ENCODE measurements at places on chromosomes 6 and 20.

DNA sequence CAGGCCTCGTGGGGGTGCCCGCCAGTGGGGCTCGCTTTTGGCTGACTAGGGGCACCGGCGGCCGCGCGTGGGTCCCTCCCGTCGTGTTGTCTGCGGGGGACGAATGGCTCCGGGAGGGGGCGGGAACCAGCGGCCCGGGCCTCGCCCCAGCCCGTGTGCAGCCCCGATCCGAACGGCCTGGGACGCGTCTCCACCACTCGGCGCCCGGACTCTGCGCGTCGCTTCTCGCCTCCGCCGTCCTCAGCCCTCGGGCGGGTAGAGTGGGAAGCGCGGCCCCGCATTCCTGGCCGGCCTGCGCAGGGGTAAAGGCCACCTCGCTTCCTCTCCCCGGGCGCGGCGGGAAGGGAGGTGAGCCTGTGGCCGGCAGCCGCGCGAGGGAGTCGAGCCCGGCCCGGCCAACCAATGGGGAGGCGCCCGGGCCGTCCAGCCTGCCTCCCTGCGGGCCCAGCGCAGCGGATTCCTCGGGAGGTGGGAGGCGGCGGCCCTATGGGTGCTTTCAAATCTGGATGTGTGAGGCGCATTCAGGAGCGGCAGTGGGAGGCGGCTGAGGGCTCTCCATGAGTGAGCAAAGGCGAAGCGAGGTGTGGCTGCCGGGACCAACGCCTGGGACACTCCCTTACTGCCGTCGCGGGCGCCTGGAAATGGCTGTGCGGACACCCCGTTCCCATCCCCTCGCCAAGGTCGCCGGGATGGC, 1.1 kb upstream of the ZBTB46 start:
- H3K27me3 ChIP-seq, result peaks cover 36% of the 10 kb centered on the region
- H3K36me3 ChIP-seq, result no peaks in the 10 kb centered on the region
- DNase-seq, result no peak
- peaks cover 9% of the 10 kb centered on the region for H3K4me1 ChIP-seq

- H3K4me3 ChIP-seq, result no peak overlapping the region
- H3K4me1 ChIP-seq, result peaks cover 5% of the 10 kb centered on the region
- no peaks in the 10 kb centered on the region for H3K36me3 ChIP-seq
- DNase-seq, result peak; percentile 66
- H3K27ac ChIP-seq, result no peak overlapping the region
- H3K27me3 ChIP-seq, result peaks cover 28% of the 10 kb centered on the region
Observed at GRCh38 chr6:106339334-106340029, 13.9 kb upstream of the ATG5 start.

- no peak overlapping the region for H3K4me3 ChIP-seq
- DNase-seq, result no peak
- no peaks in the 10 kb centered on the region for H3K27me3 ChIP-seq
Observed at GRCh38 chr6:13331516-13332348, 3.4 kb upstream of the TBC1D7 start.

GRCh38 chr6:150599199-150600009, at the start of gene PLEKHG1:
Gene PLEKHG1, plus strand, starts transcription at chr6:150599885. Its CDS starts 133,797 bp downstream, at chr6:150733682.
- H3K27ac ChIP-seq, result peak within 1 kb of the TSS; percentile 77
- H3K36me3 ChIP-seq, result no peaks in the 10 kb centered on the region
- peak; percentile 77 for DNase-seq
- H3K27me3 ChIP-seq, result peaks cover 53% of the 10 kb centered on the region
- peak within 1 kb of the TSS; percentile 81 for H3K4me3 ChIP-seq

- H3K4me3 ChIP-seq, result no peak overlapping the region
- H3K4me1 ChIP-seq, result peaks cover 31% of the 10 kb centered on the region
- DNase-seq, result no peak
- no peak overlapping the region for H3K27ac ChIP-seq
- H3K27me3 ChIP-seq, result peaks cover 15% of the 10 kb centered on the region
- no peaks in the 10 kb centered on the region for H3K36me3 ChIP-seq
Observed at GRCh38 chr20:1212023-1212422, 8.8 kb downstream of the C20orf202 start.

DNA sequence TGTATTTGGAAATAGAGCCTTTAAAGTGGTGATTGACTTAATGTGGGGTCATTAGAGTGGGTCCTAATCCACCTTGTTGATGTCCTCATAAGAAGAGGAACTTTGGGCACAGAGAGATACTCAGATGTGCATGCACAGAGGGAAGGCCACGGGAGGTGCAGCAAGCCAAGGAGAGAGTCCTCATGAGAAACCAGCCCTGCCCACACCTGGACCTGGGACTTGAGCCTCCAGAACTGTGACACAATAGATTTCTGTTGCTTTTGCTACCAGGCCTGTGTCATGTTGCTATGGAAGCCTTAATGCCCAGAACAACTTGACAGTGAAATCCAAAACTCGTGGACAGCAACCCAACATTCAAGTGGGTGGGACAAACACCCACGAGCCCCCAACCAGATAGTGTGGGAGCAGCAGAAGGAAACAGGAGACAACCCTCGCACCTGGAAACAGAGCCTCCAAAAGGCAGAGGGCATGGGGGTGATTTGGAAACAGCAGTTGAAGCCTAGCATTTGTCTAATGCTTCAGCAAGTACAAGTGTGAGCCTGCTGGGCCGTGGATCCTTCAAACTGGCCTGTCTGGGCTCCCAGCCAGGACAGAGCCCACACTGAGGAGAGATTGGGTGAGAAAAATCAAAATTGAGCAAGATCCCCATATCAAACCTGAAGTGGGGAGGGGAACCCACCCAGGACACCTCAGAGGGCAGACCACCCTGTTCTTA, 201.0 kb upstream of the CST7 start:
- peaks cover 10% of the 10 kb centered on the region for H3K4me1 ChIP-seq
- H3K4me3 ChIP-seq, result no peak overlapping the region
- no peak overlapping the region for H3K27ac ChIP-seq

- H3K36me3 ChIP-seq, result no peaks in the 10 kb centered on the region
- peak overlapping the region; percentile 72 for H3K4me3 ChIP-seq
- DNase-seq, result no peak
- H3K27me3 ChIP-seq, result peaks cover 8% of the 10 kb centered on the region
- peak overlapping the region; percentile 77 for H3K27ac ChIP-seq
Observed at GRCh38 chr6:163406366-163406765, 8.2 kb upstream of the QKI start.

- no peaks in the 10 kb centered on the region for H3K4me1 ChIP-seq
- no peaks in the 10 kb centered on the region for H3K27me3 ChIP-seq
Observed at GRCh38 chr6:18675881-18676280, 288.7 kb downstream of the RNF144B start.

DNA sequence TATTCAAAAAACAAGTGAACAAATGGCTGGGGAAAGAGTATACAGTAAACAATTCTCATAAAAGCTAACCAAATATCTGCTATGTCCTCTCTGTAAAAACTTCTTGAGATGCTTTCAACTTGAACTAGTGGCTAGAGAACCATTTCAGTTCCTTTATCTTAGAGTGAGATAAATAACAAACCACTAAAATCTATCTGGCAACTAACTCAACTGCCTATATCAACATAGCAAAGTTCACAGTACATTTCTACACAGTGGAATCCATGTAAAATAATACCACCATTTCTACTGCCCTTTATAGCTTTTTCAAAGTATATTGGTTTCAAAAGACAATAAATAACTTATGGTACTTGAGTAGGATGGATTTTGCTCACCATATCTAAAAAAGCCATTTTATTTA, 95.1 kb downstream of the MMS22L start:
- no peaks in the 10 kb centered on the region for H3K4me1 ChIP-seq
- no peaks in the 10 kb centered on the region for H3K27me3 ChIP-seq
- DNase-seq, result no peak
- no peak overlapping the region for H3K27ac ChIP-seq
- H3K36me3 ChIP-seq, result peaks cover 3% of the 10 kb centered on the region

DNA sequence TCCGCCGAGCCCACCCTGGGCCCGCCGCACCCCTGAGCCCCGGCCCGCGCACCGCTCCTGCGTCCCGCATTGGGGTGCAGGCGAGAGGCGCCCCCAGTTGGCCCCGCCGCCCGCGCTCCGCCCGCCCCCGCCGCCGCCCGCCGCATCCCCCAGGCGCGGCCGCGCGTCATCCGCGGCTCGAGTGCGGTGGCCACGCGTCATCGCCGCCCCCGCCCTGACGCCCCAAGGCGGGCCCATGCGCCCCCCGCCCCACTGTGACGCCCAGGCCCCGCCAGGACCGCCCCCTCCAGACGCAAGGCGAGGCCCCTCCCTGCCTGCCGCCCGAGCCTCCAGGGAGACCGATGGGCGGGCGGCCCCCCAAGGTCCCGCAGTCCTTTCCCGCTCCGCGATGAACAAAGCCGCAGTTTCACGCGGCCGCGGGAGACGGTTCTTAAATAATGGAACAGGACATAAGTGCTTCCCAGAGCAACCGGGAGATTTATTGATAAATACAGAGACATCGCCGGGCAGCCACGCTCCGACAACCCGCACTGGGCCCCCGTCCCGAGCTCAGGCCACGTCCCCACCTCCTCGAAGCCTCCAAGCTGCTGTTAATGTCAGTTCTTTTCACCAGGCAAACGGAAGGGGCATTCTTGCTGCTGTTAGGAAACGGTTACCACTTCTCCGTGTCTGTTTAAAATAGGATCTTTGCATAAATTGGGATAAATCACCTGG, at the start of gene ANKRD60:
Gene ANKRD60 (minus strand): TSS at position 170 of the 714 bp plus-strand sequence. CDS start 0 bp downstream, at position 170.
- H3K4me3 ChIP-seq, result no peak within 1 kb of the TSS
- H3K27ac ChIP-seq, result no peak within 1 kb of the TSS
- H3K4me1 ChIP-seq, result peaks cover 8% of the 10 kb centered on the region
- H3K36me3 ChIP-seq, result peaks cover 6% of the 10 kb centered on the region

- H3K27me3 ChIP-seq, result no peaks in the 10 kb centered on the region
- DNase-seq, result peak; percentile 14
- no peak overlapping the region for H3K4me3 ChIP-seq
- H3K4me1 ChIP-seq, result no peaks in the 10 kb centered on the region
- no peaks in the 10 kb centered on the region for H3K36me3 ChIP-seq
Observed at GRCh38 chr6:168122011-168122410, 43.0 kb upstream of the FRMD1 start.

DNA sequence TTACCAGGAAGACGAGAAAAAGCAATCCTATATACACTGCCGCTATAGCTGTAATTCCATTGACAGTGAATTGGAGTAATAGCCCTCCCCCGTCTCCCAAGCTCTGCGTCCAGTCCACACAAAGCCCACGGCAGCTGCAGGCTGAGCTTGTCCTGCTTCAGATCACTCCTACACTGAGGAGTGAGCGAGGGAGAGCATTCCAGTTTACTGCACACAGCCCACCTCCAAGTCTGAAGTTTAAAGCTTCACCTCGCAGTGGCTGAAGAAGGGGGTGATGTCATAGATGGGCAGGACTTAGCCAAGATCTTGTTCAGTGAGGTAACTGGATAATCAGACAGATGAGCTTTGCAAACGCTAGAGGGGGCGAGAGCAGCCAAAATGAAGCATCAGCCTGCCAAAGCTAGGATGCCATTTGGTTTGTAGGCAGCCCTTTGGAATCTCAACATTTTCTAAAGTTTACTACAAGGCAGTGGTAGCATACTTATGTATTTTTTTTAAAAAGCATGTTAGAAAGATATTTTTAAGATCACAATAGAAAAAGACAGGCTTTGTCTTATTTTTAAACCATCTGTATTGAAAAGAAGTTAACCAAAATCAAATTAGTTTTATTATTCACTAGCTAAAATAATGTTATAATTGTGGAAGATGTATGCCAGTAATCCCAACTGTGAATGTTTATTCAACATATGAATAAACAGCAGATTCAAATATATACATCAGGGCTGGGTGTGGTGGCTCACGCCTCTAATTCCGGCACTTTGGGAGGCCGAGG, at the start of gene FLRT3:
Gene FLRT3 (minus strand): TSS at position 213 of the 772 bp plus-strand sequence. CDS start 10,106 bp downstream, outside the sequence.
- no peak for DNase-seq
- no peaks in the 10 kb centered on the region for H3K36me3 ChIP-seq
- no peak within 1 kb of the TSS for H3K4me3 ChIP-seq
- H3K4me1 ChIP-seq, result no peaks in the 10 kb centered on the region
- H3K27me3 ChIP-seq, result no peaks in the 10 kb centered on the region

DNA sequence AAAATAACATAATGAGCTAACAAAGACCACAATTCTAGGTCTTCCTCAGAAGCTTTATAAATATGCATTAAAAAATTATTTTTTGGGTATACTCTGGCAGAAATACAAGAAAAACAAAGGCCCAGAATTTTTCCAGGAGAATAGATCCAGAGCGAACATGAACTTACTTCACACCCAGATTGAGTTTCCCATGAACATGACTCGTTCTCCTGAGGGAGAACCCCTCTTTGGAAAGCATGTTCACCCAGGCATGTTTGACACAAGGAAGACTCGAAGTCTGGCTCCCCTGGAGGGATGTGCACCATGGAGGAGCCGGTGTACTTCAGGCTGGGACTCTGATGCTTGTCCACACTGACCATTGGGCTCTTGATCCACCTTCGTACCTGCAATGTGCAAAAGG, 56.1 kb downstream of the SGK1 start:
- H3K4me3 ChIP-seq, result no peak overlapping the region
- no peaks in the 10 kb centered on the region for H3K36me3 ChIP-seq
- no peak overlapping the region for H3K27ac ChIP-seq

DNA sequence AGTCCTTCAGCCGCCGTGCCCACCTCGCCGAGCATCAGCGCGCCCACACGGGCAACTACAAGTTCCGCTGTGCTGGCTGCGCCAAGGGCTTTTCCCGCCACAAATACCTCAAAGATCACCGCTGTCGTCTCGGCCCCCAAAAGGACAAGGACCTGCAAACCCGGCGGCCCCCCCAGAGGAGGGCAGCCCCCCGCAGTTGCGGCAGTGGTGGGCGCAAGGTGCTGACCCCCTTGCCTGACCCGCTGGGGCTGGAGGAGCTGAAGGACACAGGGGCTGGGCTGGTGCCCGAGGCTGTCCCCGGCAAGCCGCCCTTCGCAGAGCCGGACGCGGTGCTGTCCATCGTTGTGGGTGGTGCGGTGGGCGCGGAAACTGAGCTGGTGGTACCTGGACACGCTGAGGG, 20.1 kb upstream of the CHMP4B start:
- no peak for DNase-seq
- H3K36me3 ChIP-seq, result no peaks in the 10 kb centered on the region
- H3K27me3 ChIP-seq, result no peaks in the 10 kb centered on the region
- no peak overlapping the region for H3K4me3 ChIP-seq
- H3K4me1 ChIP-seq, result peaks cover 34% of the 10 kb centered on the region

GRCh38 chr6:80142586-80142985, 36.1 kb downstream of the BCKDHB start:
- no peak overlapping the region for H3K4me3 ChIP-seq
- DNase-seq, result no peak
- H3K27me3 ChIP-seq, result no peaks in the 10 kb centered on the region

GRCh38 chr6:4667591-4667990, 108.6 kb upstream of the CDYL start:
- H3K27ac ChIP-seq, result no peak overlapping the region
- H3K27me3 ChIP-seq, result peaks cover 5% of the 10 kb centered on the region
- H3K36me3 ChIP-seq, result no peaks in the 10 kb centered on the region
- H3K4me1 ChIP-seq, result no peaks in the 10 kb centered on the region
- no peak for DNase-seq

DNA sequence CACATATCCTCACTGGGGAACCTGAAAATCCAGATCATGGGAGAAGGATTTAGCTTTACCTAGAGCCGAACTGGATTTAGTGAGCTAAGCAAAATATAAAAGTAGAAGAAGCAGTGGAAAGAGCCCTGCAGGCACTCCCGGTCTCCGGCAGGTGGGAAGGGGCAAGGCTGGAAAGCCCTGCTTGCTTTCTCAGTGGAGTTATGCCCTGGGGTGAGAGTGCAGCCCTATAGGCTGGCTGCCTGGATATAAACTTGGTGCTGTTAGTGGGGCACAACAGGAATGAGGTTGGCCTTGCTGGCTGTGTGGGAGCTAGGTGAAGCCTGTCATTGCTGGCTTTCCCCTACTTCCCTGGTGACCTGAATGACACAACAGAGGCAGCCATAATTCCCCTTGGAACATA, 122.0 kb downstream of the CDK19 start:
- H3K4me1 ChIP-seq, result peaks cover 14% of the 10 kb centered on the region
- no peak overlapping the region for H3K27ac ChIP-seq
- peaks cover 17% of the 10 kb centered on the region for H3K36me3 ChIP-seq
- no peak overlapping the region for H3K4me3 ChIP-seq
- DNase-seq, result no peak

Measured in activated CD8-positive, alpha-beta memory T cell treated with anti-CD3 and anti-CD28 coated beads, Interleukin-2, amount 10 ng/mL, durations not matched to agents 7 days and 5 days (primary cell).